Smooth muscle cell of the coronary artery (primary cell): ENCODE measurements at places on chromosomes 3 and 15. TPM values are rescaled to one million over a fixed set of nuclear protein-coding genes. Genes with fewer than 3 reads are reported as not detected.

The TICRR gene
- 0.35 and 1.1 TPM in 2 replicates for total RNA-seq

The FGD5 gene
- total RNA-seq: 1.3 and 3.8 TPM in 2 replicates

The NR1I2 gene
- total RNA-seq: 0.08 TPM in 1 of 2 replicates, not detected in the other

The GADL1 gene
- 0.08 and 0.23 TPM in 2 replicates for total RNA-seq

The RBPMS2 gene
- not detected in 2 replicates for total RNA-seq

The SV2B gene
- total RNA-seq: 0.12 TPM in 1 of 2 replicates, not detected in the other

The RAF1 gene
- 79.9 and 91.5 TPM in 2 replicates for total RNA-seq

The FOXB1 gene
- total RNA-seq: not detected in 2 replicates

The ACP3 gene
- total RNA-seq: 0.08 and 0.23 TPM in 2 replicates

The VGLL3 gene
- 2.9 and 54.9 TPM in 2 replicates for total RNA-seq

The SCG3 gene
- total RNA-seq: not detected in 2 replicates

The MLF1 gene
- total RNA-seq: 7.1 and 8.6 TPM in 2 replicates

The GATM gene
- 0.12 and 0.30 TPM in 2 replicates for total RNA-seq

The ERICH6 gene
- 0.08 TPM in 1 of 2 replicates, not detected in the other for total RNA-seq

The DAZL gene
- not detected in 2 replicates for total RNA-seq

The VPS8 gene
- total RNA-seq: 37.6 and 49.1 TPM in 2 replicates

The P2RY13 gene
- not detected in 2 replicates for total RNA-seq

The PIGX gene
- total RNA-seq: 7.5 and 15.5 TPM in 2 replicates

The PLXNB1 gene
- total RNA-seq: 14.3 and 44.0 TPM in 2 replicates
